ENCODE measurements at places on chromosomes 3 and 15.

DNA sequence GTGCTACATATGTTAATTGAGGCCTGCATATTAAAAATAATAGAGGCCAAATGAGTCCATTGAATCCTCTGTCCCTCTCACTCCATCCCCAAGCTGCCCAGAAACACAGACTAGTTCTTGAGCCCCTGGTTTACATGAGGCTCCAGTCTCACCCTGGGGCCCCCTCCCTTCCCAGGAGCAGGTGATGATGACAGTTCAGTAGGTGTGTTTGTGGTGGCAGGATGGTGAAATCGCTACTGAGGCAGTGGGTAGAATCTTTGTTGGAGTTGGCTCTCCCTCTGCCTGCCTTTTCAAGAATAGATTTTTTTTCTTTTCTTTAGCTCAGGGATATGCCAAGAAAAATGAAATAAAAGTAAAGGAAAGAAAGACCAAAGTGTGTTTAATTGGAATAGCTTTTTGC lies 288.7 kb downstream of the EPHB1 start:
- DNase-seq, result no peak

DNA sequence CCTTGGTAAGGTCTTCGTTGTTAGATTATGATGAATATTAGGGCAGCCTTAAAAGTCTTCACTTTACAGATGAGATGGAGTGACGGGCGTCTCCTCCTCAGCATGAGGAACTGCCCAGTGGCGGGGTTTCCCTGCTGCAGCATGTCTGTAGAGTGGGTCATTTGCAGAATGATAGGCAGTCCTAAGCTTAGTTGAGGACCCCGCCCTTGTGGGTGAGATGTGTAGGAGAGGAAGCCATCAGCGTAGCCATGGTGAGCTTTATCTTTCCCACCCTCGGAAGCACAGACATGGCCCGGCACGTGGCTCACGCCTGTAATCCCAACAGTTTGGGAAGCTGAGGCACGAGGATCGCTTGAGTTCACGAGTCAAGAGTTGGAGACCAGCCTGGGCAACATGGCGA lies 877 bp downstream of the NIT2 start:
- DNase-seq, result no peak

DNA sequence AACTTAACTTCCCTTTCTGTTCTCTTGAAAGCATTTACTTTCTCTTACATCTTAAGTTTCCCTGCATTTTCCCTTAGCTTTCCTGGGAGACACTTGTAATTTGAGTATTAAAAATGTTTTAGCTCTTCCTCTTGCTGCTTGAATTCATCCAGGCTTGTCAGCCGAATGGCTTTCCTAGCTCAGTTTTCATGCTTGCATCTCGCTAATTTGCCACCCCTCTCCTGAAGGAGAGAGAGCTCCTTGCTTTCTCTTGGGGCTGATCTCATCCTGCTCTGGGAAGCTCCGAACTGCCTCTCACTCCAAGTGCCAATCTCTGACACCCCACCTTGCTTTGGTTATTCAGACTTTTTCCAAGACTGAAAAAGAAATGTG lies 374.6 kb upstream of the TBL1XR1 start:
- no peak for DNase-seq

GRCh38 chr15:57236561-57237300 lies 139.6 kb upstream of the CGNL1 start:
- no peak for DNase-seq

DNA sequence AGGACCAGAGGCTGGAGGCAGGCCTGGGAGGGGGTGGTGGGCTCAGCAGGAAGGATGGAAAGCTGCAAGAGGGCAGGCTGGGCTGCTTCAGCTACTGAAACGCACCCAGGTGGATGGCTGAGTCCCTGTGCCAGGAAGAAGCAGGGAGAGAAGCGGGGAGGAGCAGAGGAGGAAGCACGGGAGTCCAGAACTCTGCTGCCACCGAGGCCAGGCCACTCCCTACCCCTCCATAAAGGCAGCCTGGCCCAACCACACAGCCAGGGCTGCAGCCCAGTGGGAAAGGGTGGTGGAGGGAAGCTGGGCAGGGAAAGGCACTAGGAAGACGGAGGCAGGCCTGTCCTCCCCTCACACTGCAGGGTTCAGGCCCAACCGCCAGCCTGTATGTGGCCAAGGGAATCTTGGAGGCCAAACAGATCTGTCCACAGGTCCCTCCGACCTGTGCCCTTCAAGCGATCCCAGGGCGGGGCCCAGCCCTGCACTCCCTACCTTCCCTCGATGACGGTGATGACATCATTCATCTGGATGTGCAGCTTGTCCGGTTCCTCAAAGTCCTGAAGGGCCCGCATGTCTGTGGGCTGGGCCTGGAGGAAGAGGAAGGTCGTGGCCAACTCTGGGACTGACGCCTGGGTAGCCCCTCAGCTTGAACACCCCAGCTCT lies 30.5 kb downstream of the TNK2 start:
- no peak for DNase-seq

DNA sequence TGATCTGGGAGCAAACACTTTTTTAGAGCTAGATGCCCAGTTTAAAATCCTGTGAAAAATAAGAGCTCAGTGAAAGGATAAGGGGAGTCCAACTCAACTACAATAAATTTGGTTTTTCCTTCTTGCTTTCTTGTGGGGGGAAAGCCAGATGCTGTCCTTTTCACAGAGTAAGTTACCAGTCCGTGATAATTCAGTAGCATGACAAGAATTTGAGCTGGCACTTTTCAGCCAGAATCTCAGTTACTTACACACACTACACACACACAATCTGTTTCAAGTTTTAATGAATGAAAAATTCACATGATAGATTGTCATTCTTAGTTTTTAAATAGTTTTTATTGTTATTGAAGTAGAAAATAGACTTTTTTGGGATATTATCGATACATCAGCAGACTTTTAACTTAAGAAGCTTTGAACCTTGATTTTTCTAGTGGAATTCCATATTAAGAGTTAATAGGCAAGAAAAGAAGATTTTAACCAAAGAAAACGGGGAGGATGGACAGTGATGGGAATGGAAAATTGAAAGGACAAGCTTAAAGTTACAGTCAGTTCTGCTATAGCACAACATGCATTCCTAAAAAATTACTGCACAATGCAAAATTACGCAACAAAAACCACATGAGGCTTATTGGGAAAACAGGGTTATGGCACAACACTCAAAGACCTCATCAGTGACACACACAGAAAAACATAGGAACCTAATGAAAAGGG lies 47.0 kb downstream of the PSMD6 start:
- DNase-seq, result peak; percentile 56

- no peak for DNase-seq
These were observed 15.2 kb downstream of the MAGEF1 start for GRCh38 chr3:184696697-184697096.

- DNase-seq, result no peak
These were observed 13.2 kb upstream of the SLC7A14 start for GRCh38 chr3:170599091-170599490.

- DNase-seq, result no peak
These were observed 37.8 kb downstream of the EHHADH start for GRCh38 chr3:185215873-185216606.

DNA sequence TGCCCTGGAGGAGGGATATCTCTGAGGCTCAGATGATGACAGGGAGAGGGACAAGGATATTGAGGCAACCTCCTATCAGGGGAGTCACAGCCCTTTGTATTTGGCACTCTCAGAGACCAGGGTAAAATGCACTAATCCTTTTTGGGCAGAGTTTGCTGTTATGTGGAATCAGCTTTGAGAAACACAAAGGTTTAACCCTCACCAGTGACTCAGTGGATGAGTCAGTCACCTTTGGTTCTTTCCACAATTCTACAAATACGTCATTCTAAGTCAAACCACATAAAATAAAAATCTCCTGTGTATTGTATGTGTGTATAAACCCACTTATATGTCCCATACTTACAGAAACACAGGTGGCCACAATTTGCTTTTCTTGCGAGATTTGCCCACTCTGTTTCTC lies 5.1 kb downstream of the LSAMP start:
- DNase-seq, result peak; percentile 43

- no peak for DNase-seq
These were observed 321.8 kb upstream of the MME start for GRCh38 chr3:154758109-154758868.

DNA sequence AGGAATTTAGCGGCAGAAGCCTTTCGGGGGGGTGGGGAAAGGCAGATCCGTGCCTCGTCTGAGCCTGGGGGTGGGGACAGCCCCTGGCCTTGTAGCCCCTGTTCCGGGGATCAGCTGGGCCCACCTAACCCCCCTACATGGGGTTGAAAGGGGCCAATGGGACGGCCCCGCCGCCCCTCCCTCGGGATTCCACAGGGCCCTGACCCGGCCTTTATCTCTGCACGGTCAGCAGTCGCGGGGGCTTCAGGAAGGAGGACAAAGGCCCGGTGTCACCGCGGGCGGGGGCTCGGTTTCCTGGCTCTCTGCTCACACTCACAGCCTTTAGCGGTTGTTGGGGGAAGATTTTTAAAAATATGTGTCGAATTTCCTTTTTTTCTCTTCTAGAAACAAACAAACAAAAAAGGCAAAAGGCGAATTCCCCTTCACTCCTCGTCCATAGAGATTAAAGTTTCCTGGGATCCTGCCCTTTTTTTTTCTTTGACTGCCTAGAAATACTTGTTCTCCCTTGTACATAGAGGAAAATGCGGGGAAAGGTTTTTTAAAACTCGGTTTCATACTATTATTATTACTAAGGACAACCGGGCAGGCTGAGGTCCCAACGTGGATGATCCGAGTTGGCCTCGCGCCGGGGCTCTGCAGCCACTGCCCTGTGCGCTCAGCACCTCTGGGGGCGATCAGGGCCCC lies 7.9 kb downstream of the FOXL2 start:
- no peak for DNase-seq

DNA sequence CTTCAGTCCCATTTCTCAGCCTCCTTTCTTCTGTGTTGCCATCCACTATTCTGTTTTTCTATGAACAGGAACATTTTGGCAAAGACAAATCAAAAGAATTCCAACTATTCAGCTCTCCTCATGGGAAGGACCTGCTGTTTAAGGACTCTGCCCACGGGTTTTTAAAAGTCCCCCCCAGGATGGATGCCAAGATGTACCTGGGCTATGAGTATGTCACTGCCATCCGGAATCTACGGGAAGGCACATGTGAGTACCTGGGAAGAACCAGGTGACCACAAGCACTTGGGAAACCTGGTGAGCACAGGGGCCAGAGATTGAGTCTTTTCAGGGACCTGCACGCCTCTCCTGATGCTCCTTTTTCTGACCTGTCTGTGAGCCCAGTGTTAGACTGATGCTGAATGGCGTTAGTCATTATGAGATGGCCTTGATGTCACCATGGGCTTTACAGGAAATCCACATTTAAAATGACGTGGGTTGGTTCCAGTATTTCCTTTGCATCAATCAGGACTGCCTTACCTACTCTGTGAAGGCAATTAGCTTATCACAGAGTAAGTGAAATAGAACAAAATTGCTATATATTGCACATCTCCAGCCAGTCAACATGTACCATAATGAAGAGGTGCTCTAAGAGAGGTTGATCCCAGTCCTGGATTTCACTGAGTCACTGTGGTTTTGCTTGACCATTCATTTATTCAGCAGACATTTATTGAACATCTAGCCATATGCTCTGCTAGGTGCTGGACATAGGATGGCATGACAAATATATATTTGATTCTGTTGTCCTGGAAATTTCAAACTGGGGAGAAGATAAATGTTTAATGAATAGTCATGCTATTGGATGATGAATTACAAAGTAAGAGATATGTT lies 11.7 kb downstream of the TF start:
- DNase-seq, result no peak

DNA sequence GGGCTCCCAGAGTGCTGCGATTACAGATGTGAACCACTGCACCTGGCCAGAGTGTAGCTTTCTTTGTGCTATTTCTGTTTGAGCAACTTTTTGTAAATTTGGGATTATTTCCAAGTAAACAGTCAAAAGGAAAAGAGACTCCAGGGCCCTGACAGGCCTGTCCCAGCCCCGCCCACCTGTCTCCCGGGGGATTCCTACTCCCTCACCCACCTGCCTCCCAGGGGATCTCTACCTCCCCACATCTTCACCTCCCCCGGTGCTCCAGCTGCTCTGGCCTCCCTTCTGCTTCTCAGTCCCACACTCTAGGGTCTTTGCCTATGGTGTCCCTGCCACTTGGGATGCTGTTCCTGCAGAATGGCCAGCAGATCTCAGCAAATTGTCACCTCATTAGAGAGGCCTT lies 7.0 kb downstream of the RHCG start:
- no peak for DNase-seq

DNA sequence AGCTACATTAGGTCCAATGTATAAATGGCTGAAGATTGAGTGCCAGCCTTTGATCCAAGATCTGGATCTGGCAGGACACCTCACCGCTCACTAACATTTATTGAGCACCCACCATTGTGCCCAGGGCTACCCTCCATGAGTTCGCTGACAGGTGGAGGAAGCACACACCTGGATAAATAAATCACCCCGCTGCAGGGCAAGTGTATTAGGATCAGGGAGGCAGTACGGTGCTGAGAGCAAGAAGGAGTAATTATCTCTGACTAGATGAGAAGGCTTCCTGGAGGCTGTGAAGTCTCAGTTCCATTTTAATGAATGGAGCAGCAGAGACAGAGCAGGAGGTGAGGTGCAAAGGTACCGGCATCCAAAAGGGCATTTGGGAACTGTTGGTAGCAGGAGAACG lies 104.1 kb downstream of the LIPC start:
- DNase-seq, result no peak

GRCh38 chr3:125281381-125281780 lies 68.8 kb upstream of the SLC12A8 start:
- DNase-seq, result no peak

- DNase-seq, result no peak
These were observed 141.3 kb upstream of the LRRFIP2 start for GRCh38 chr3:37315669-37316068.

DNA sequence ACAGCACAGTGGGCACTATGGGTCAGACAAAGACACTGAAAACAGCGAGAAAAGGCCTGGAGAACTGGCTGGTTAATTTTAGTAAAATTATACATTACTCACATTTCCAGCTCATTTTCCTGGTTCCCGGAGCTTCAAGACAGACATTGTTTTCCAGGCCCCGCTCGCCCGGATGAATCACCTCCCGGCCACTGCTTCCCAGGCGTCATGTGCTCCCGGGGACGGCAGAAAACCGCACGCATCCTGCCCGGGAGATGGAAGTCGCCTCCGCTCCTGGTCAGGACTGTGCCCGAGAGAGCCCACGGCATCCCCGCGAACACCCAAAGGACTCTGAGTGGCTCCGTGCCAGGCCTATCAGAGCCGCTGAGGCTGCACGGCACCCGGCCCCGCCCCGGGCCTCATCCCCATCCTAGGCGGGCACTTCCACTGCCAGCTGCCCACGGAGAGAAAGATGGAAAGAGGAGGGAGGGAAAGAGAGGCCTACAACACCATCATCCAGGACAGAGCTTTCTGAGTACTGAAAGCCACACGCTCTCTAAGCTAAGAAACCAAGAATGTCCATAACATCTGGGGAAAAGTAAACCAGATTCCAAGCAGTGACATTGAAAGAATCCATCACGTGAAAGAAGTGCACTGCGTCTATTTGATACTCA lies 75.1 kb downstream of the VGLL4 start:
- DNase-seq, result no peak

GRCh38 chr15:81781395-81781794 lies 264.4 kb downstream of the MEX3B start:
- no peak for DNase-seq

- no peak for DNase-seq
These were observed 213.3 kb downstream of the SLC9A9 start for GRCh38 chr3:143634991-143635390.

All from HFF-Myc (cell line).